ENCODE measurements at places on chromosomes 6 and 20. TPM values are rescaled to one million over a fixed set of nuclear protein-coding genes. Genes with fewer than 3 reads are reported as not detected.

DNA sequence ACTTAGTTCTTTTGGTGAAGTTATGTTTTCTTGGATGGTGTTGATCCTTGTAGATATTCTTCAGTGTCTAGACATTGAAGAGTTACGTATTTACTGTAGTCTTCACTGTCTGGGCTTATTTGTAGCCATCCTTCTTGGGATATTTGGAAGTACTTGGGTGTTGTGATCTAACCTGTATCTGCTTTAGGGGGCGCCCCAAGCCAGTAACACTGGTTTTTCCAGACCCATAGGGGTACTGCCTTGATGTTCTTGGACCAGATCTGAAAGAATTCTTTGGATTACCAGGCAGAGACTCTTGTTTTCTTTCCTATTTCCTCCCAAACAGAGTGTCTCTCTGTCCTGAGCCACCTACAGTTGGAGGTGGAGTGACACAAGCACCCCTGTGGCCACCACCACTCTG is 309.1 kb upstream of the IMPG1 start:
- no peak for DNase-seq

DNA sequence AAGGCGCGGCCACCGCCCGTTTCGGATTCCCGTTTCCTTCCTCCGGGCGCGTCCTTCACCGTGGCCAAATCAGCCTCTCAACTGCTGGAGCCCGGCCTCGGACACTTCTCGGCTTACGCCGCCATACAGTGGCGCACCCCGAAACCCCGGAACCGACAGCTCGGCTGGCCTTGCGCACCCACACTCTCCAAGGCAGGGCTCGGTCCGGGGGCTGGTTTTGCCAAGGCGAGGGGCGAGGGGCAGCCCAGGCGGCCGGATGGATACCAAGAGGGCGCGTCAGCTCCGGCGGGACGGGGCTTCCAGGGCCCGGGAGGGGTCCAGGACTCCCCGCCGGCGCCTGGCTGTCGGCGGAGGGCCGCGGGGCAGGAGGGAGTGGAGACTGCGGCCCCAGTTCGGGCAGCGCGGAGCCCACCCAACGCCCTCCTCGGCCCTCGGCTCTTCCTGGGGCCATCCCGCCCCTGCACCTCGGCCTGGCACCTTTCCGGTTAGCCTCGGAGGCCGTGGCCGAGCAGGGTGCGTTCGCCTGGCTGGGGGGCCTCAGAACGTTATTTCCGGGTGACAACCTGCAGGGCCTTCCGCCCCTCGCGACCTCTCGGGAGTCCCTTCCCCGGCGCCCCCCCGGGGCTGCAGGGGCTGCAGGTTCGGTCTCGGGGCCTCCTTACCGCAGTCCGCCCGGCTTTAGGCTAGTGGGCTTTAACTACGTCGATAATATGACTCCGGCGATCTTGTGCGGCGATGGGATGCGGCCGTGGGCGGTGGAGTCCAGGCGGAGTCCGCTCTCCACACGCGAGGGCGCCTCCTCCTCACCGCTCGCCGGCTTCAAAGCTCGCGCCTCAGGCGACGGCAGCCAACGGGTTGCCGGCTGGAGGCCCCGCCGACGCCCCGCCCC is 697 bp upstream of the CEP43 start:
- peak; percentile 30 for DNase-seq

GRCh38 chr6:19587238-19587942 is 249.8 kb upstream of the ID4 start:
- DNase-seq = no peak

GRCh38 chr6:148166339-148166968 is 176.2 kb upstream of the SASH1 start:
- DNase-seq = no peak

- no peak for DNase-seq
Observed at GRCh38 chr6:121403964-121404363, 31.5 kb upstream of the GJA1 start.

GRCh38 chr20:40749985-40750506 is 61.0 kb upstream of the MAFB start:
- no peak for DNase-seq

- peak; percentile 59 for DNase-seq
Observed at GRCh38 chr20:49891476-49892110, 23.7 kb downstream of the SPATA2 start.

- DNase-seq = no peak
Observed at GRCh38 chr6:125718109-125718508, 31.3 kb upstream of the HEY2 start.

The MRAP2 gene
- total RNA-seq = 5.0 TPM

The PRICKLE4 gene
- total RNA-seq = 6.5 TPM

The CDSN gene
- 0.13 TPM for total RNA-seq

The GSTA3 gene
- not detected for total RNA-seq

The BNIP5 gene
- total RNA-seq = 0.44 TPM

The PRKN gene
- 10.4 TPM for total RNA-seq
